Activated naive CD4-positive, alpha-beta T cell treated with anti-CD3 and anti-CD28 coated beads for 36 hours (primary cell): ENCODE measurements at places on chromosomes 2 and 18.
A peak's percentile ranks its signal among the peaks of the same experiment; 100 is the strongest.

DNA sequence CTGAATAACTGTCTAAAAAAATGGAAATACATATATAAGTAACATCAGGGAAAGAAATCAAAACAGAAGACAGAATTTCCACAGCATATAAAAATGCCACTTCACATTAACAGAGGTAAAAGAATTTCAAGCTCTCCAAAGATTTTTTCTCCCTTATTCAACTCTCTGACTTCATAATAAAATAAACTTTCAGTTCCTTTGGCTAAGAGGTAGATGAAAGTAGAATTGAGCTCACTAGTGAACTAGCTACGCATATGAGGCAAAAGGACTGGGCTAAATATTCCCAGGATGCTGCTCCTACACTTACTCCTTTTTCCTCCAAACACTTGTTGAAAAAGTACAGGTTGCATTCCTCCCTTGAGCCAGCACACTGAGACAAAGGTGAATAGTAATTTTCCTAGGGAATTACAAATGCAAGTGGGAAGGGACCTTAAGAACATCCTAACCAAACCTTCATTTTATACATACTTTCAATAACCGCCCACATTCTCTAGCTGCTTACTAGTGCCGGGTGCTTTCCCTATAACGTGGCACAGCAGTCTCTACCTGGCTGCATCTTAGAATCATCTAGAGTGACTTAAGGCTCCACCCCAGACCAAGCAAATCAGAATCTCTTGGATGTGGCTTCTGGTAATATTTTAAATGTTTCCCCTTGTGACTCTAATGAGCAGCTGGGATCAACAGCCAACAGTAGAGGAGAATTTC, 136.6 kb downstream of the MTCL1 start:
- DNase-seq: no peak

DNA sequence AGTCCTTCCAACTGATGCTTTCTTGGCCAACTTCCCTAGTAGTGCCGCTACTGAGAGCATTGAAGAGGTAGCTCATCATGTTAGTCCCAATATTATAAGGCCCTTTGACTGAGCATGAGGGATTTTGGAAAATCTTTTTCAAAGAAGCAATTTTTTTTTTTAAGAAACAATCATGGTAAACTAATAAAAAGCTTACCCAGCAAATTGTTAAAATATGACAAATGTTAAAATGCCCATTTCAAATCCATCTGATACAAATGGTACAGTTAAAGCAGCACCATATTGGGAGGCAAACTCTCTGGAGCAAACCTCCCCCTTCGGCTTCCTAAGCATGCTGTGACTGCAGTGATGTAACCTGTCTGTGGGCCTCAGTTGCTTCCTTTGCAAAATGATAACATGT, 135.6 kb downstream of the RTN4 start:
- DNase-seq: no peak

GRCh38 chr2:117485588-117485987, 328.9 kb upstream of the DDX18 start:
- DNase-seq: no peak

- DNase-seq: no peak
These were observed 1.7 kb upstream of the MLPH start for GRCh38 chr2:237485304-237485703.

DNA sequence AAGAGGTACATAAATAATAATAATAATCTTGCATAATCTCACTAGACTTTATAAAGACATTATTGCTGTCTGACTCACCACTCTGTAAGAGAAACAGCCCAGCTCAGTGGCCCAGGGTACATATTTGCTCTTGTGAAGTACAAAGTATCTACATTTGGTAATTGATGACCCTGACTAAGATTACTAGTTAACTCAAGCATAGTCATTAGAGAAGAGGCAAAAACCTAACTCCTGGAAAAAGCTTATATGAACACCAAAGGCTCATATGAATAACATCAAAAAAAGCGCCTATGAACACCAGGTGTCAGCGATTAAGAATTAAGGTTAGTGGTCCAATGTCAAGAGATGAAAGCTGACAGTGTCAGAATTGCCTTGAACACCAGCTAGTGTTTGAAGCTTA, 38.4 kb downstream of the RAD51AP2 start:
- DNase-seq: no peak

GRCh38 chr2:62266433-62267038, 70.6 kb downstream of the B3GNT2 start:
- DNase-seq: no peak

DNA sequence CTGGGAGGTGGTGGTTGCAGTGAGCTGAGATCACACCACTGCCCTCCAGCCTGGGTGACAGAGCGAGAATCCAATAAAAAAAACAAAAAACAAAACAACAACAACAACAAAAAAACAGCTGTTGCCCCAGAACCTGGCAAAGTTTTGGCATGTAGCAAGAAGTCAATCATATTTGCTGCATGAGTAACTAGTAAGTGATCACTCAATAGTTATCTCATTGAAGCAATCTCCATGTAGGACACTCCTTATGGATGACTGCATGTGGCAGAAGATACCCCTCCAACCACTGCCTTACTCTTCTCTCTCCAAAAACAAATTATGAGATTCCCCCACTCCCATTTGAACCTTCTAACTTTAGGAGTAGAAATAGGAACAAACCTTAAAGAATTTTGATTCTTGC, 113.7 kb downstream of the TTC27 start:
- DNase-seq: no peak

- no peak for DNase-seq
These were observed 219.9 kb downstream of the EXOC6B start for GRCh38 chr2:72605836-72606442.

DNA sequence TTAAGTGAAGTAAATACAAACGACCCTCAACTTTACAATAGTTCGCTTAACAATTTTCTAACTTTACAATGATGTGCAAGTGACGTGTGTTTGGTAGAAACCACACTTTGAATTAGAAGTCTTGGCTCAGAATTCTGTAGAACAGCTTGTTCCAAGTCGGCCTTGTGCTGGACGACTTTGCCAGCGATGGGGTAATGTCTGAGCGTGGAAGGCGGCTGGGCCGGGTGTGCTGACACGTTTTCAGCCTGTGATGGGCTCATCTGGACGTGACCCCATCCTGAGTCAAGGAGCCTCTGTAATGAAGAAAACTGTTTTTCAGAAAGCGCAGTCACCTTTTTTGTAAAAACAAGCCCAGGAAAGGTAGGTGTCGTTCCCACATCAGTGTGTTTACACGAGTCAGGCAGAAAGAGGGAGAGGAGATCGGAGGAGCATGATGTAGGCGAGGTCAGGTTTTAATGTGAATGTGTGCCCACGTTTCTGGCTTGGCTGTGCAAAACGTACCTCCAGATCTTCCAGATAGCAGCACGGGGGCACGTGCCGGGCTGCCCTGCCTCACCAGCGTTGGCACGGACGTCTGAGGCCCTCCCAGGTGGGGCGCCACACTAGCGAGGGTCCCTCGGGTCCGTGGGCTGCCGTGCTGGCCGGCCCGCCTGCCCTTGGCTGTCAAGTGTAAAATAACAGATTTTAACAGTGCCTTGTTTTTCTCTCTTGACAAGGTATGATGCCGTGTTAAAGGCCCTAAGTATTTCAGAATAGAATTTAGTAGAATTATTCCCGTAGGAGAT, 54.6 kb downstream of the CTDP1 start:
- no peak for DNase-seq

GRCh38 chr2:608711-609110, 68.5 kb downstream of the TMEM18 start:
- no peak for DNase-seq

- no peak for DNase-seq
These were observed 12.8 kb upstream of the MBP start for GRCh38 chr18:77145364-77145901.

- DNase-seq: peak; percentile 39
These were observed 88.9 kb downstream of the MYL12B start for GRCh38 chr18:3350566-3351527.

DNA sequence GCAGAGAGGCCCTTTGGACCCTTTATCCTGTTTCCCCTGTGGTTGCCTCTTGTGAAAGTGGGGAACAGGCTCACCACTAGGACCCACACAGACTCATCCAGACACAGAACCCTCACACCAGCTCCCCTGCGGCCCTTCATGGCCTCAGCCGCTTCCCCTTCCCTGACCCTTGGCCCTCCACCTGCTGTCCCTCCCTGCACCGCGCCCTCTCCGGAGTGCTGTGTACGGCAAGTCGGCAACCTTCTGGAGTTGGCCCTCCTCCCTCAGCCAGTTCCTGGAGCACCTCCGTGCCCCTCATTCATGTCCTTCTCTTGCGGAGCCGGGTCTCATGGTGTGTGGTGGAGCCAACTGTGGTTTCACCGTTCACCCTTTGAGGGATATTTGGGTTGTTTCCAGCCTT, 44.0 kb downstream of the CTDP1 start:
- DNase-seq: no peak

- DNase-seq: no peak
These were observed 7.0 kb downstream of the MEMO1 start for GRCh38 chr2:32003791-32004190.

DNA sequence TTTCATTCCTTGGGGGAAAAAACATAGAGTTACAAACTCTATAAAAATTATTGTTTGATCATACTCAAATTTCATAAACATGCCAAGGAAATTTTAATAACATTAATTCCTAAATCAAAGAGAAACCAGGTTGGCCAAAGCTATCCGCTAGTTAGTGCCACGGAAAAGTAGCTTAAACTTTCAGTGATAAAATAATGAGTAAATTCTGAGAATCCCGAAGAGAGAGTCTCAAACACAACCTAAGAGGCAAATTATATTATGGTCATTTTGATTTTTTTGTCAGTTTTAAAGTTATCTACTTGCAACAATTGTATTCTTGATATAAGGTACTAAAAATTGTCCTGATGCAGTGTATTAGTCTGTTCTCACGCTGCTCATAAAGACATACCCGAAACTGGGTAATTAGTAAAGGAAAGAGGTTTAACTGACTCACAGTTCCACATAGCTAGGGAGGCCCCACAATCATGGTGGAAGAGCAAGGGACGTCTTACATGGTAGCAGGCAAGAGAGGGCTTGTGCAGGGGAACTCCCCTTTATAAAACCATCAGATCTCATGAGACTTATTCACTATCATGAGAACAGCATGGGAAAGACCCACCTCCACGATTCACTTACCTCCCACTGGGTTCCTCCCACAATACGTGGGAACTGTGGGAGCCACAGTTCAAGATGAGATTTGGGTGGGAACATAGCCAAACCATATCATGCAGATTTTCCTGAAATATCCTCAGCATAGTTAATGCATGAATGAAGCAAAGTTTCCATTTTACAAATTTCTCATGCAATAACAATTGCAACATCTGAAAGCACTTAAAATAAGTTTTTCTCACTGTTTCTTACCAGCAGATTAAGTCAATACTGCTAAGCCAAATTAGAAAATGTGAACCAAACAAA, 205.9 kb upstream of the STK17B start:
- DNase-seq: peak; percentile 62

GRCh38 chr18:77702686-77703085, 453.0 kb downstream of the GALR1 start:
- peak; percentile 45 for DNase-seq

DNA sequence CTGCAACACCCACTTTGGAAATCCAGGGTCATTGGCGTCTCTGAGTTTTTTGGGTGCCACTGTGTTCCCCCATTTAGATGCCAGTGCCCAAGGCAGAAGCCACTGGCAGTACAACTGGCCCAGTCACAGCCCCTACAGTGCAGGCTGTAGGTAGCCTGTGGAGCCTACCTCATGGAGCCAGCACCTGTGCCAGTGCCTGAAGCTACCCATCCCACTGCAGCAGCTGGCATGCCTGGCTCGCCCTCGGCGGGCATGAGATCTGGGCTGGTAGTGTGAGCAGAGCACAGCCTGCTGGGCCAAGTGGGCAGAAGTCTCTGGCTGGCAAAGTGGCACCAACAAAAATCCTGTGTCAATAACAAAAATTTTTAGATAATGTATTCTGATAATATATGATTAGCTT, 1111.4 kb upstream of the NXPH2 start:
- DNase-seq: no peak

DNA sequence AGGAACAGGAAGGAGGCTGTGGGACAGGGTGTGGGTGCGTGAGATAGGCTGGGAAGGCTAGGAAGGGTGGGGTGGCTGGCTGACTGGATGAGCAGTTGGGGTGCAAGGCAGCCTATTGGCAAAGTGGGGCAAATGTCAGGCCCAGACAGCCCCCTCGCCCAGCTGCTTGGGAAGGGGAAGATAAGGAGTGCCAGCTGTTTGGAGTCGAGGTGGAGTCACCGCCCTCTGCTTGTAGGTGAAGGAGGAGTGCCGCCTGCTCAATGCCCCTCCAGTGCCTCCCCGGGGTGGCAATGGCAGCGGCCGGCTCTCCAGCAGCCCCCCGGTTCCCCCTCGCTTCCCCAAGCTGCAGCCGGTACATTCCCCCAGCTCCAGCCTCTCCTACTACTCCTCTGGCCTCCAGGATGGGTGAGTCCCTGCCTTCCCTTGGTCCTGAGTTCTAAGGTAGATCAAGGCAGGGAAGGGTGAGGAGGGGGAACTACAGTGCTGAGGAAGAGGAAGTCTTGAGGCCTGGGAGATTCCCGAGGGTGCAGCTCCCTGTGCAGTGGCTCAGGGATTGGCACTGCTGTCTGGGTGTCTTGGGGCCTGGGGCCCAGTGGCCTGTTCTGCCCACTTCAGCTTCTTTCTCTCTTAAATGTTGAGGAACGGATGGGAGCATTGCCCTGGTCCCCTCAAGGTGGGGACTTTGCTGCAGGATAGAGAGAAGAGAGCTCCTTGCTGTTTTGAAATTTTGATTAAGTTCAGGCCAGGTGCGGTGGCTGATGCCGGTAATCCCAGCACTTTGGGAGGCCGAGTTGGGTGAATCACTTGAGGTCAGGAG, 13.3 kb downstream of the GAREM2 start:
- no peak for DNase-seq

DNA sequence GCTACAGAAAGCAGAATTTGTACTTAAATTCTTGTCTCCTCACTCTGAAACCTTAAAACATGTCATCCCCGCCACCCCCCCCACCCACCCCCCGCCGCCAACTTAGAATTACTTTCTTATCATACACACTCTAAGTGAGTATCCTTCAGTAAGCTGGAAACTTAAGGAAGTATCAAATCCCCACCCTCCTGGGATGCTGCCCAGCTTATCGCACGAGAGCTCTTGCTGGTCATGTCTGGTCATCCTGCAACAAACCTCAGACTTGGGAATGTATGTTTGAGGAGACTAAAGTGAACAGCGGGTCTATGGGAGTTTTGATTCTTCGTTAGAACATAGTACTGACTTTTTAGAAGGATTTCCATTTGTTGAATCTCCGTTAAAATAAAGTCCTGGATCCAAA, 203.3 kb downstream of the PTGR3 start:
- DNase-seq: no peak

- DNase-seq: no peak
These were observed 65.1 kb upstream of the CXCR4 start for GRCh38 chr2:136183097-136183496.

- DNase-seq: no peak
These were observed 139.1 kb downstream of the CYP26B1 start for GRCh38 chr2:72008608-72009007.

- DNase-seq: no peak
These were observed 63.6 kb downstream of the SPOPL start for GRCh38 chr2:138565230-138565598.

DNA sequence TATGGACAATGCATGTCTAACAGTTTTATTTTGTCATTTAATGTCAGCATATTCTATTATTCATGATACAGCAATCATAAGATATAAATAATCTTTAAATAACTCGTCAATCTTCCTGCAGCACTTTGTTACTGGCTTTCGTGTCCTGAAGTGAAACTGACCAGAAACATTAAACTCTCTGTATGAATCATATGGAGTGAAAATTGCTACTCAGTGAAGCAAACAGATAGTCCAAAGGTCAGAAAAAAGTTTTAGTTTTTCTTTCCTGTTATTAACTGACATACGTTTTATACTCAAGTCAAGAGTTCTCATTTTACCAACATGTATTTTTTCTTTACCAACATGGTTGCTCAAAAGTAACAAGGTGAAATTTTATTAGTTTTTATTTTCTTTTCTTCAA, 106.8 kb upstream of the GALNT5 start:
- DNase-seq: no peak
